ENCODE measurements at places on chromosomes 11 and 22.

- no peak for DNase-seq
Measured at GRCh38 chr22:50678651-50679521, 6.3 kb downstream of the SHANK3 start.

DNA sequence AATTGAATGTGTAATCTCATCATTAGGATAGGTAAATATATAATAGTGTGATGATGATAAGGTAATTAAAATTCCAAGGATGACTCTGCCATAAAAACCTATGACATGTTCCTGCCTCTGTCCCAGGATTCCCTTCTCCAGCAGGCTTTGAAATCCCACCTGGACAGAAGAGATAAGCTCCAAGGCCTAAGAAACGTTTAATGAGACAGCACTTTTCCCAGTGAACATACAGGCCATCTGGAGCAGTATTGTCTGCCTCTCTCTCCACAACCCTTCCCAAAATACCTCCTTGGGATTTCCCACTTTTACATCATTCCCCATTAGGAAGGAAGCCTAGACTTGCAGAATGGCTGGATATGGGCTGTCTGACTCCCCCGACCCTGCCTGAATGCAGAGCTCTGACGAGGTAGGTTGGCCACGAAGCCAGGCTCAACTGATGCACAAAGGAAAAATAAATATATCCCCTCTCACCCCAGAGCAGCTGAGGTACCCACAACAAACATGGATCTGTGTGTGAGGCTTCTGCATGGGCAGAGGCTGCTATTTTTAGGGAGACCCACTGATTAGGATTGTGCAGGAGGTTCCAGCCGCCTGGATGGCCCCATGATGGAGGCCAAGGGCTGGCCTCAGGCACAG lies 71.0 kb downstream of the TMPRSS5 start:
- no peak for DNase-seq

GRCh38 chr11:11391169-11391568 lies 38.1 kb upstream of the CSNK2A3 start:
- DNase-seq, result no peak

DNA sequence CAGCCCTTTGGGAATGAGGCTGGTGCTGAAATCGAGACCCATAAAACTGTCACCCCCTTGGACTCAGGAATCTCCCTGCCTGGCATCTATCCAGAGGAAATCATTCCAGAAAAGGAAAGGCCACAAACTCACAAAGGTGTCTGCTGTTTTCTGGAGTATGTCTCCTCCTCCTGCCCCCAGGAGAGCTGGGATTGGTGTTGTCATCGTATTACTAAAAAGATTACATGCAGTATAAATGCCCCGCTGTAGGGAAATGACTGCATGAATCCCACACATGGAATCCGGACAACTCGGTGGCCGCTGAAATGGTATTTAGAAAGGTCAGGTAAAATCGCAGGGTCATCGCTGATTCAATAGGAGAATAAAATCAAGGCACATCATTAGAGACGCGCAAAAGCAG lies 18.9 kb upstream of the RFPL3 start:
- no peak for DNase-seq

DNA sequence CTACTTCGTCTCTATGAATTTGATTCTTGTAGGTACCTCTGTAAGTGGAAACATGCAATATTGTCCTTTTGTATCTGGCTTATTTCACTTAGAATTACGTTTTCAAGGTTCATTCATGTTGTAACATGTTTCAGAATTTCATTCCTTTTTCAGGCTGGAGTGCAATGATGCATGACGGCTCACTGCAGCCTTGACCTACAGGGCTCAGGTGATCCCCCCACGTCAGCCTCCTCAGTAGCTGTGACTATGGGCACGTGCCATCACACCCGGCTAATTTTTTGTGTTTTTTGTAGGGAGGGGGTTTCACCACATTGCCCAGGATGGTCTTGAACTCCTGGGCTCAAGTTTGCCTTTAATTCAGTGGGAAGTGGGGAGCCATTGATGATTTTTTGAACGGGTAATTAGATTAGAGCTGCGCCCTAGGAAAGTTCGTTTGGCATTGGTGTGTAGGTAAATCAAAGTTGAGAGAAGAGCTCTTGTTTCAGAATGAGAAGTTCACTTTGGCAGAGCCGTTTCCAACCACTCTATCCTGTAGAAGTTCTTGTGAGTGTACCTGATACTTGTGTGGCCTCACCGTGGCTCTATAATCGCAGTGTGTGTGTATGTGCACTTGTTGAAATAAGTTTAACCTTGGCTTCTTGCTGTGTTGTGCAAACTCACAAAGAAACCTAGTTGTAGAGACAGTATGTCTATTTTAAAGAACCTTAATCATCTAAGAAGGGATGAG lies 115.9 kb downstream of the NAV2 start:
- no peak for DNase-seq

DNA sequence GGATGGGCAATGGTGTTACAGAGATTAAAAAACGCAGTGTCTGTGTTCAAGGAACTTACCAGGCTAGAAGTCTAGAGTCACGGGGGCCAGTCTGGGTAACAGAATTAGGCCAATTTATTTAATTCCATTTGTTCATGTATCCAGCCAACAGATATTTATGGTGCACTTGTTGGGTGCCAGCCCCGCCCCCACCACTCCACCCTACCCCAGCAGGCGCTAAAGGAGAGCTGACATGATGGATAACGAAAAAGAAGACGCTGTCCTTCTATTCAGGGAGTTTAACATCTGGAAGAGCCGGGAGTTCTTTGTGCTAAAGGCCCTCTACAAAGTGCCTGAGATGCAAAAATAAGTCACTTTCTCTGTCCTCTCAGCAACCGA lies 1.1 kb upstream of the BMAL1 start:
- DNase-seq, result no peak

DNA sequence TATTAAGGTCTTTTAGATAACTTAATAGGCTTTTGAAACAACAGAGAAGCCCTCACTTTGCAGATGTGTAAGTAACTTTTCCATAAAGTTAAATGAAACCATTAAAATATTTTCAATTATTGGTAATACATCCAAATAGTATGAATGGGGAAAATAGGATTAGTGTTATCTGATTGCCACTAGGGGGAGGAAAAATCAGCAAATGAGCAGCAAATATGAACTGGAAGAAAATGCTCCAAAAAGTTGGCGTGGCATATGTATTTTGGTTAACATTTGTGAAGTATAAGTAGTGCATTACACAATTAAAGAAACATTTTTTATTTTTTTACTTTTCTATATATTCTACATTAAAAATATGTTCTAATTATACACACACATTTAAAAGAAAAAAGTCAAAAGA lies 259.8 kb upstream of the ANO5 start:
- DNase-seq, result no peak

DNA sequence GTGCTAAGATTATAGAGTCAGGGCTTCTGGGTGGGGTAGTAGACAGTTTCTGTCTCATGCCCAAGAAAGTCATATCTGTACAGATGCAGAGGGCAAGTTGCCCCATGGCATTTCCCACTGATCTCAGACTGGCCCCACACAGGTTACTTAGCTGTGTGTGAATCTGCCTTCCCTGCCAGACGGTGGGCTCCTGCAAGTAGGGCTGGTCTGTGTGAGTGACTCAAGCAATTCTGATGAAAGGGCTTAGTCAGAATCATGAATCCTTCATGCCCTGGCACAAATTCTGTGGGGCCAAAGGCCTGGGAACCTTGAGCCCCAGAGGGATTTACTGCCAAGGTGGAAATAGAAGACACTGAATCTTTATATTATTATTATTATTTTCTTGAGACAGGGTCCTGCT lies 30.4 kb downstream of the USH1C start:
- no peak for DNase-seq

Measured in stimulated activated CD4-positive, alpha-beta T cell treated with anti-CD3 and anti-CD28 coated beads, TNF-alpha, amount 100 ng/mL, for 4 hours (primary cell).